ENCODE measurements at places on chromosomes 12 and 14. TPM values are rescaled to one million over a fixed set of nuclear protein-coding genes. Genes with fewer than 3 reads are reported as not detected.

DNA sequence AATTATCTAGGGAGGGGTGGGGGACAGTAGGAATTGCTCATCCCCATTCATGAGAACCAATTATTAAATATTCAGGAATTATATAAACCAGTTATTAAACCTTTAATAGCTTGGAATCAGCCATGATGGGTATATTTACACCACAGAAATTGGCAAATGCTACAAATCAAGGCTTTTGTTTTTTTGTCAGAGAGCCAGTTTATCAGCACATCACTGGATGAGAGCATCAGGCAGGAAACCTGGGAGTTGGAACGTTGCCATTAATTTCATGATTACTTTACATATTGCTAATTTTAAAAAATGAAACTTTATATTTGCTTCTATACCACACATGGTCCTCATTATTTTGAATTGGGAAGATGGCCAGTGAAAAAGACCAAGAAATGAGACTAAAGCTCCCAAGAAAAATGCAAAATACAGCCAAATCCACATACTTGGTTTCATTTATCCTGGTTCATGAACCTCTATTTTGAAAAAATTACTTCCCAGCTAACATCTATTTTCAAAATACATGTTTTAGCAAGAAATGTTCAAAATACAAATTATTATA lies 48.4 kb downstream of the ATL1 start:
- H3K36me3 ChIP-seq: no peaks in the 10 kb centered on the region
- no peaks in the 10 kb centered on the region for H3K27me3 ChIP-seq
- no peak for DNase-seq
- no peaks in the 10 kb centered on the region for H3K4me1 ChIP-seq
- H3K27ac ChIP-seq: no peak overlapping the region
- H3K4me3 ChIP-seq: no peak overlapping the region

DNA sequence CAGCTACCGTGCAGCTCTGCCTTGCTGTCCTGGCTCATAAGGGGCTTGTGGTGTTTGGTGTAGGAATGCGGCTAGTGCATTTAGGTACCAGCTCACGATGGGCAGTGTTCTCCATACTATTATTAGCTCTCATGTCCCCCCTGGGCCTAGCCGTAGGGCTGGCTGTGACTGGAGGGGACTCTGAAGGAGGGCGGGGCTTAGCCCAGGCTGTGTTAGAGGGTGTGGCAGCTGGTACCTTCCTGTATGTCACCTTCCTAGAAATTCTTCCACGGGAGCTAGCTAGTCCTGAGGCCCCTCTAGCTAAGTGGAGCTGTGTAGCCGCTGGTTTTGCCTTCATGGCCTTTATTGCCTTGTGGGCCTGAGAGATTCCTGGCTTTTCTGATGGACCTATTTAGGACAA lies 2.1 kb downstream of the SLC39A2 start:
- no peak for DNase-seq
- H3K27ac ChIP-seq: no peak overlapping the region
- no peaks in the 10 kb centered on the region for H3K27me3 ChIP-seq
- H3K4me3 ChIP-seq: no peak overlapping the region
- H3K4me1 ChIP-seq: peaks cover 7% of the 10 kb centered on the region

- no peaks in the 10 kb centered on the region for H3K27me3 ChIP-seq
- H3K36me3 ChIP-seq: peaks cover 36% of the 10 kb centered on the region
- no peaks in the 10 kb centered on the region for H3K4me1 ChIP-seq
- H3K27ac ChIP-seq: no peak overlapping the region
- no peak for DNase-seq
These were observed 43.6 kb downstream of the SYNE3 start for GRCh38 chr14:95472819-95473251.

SUSD6 gene
- 51.4 TPM for total RNA-seq

TSPAN8 gene
- not detected for total RNA-seq

All from CD8-positive, alpha-beta memory T cell (primary cell).